Right hindlimb (tissue), 1 donor: ENCODE measurements at places on chromosomes 4 and X.

DNA sequence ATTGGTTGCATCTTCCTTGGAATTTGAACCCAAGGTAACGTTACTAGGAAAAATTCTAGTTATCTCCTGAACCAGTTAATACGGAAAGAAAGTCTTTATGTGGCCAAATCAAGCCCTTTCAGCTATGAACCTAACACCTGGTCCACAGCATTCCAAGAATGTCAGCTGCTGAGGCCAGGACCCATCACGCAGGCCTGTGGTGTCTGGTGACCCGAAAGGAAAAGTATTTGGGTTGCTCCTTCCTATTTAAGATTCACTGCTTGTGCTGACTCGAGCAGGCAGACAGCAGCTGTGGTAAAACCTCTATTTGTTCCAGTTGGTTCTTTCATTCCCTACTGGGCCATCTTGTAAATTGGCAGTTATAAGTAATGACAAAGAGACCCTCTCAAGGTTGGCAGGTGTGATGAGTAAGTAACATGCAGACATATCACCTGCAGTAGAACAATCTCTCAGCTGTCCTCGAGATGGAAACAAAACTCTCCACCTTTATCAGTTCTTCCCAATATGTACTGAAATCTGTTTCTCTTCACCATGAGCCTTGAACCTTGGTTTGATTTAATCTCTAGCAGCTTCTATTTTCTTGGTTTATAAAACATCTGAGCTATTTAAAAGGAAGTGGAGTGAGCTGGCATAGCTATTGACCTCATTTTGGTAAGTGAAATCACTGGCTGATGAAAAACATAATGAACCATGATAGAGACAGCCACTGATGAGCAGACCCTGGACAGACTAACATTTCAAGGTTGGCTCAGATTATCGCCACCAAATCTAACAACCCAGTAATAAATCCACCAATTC is 182.1 kb upstream of the SMIM31 start:
- no peak for DNase-seq

- no peak for DNase-seq
Measured at GRCh38 chrX:44568196-44568595, 25.5 kb upstream of the FUNDC1 start.

GRCh38 chr4:83723609-83724008 is 187.7 kb downstream of the GPAT3 start:
- DNase-seq: no peak

DNA sequence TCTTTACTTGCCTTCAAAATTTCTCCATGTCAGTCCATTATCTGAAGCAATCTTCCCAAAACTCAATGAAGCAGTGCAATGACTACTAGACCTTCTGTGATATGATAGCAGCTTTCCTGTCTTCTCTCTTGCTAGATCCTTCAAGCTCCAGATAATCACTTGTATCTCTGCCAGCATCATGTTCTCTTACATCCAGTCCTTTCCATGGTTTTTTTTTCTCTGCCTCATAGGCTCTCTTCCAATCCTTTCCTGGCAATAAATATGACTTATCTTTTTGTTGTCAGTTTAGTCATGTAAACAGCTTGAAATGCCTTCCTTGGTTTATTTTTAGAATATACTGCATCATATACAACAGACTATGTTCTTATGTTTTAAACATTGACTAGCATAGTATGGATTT is 193.5 kb downstream of the CFAP299 start:
- DNase-seq: no peak

DNA sequence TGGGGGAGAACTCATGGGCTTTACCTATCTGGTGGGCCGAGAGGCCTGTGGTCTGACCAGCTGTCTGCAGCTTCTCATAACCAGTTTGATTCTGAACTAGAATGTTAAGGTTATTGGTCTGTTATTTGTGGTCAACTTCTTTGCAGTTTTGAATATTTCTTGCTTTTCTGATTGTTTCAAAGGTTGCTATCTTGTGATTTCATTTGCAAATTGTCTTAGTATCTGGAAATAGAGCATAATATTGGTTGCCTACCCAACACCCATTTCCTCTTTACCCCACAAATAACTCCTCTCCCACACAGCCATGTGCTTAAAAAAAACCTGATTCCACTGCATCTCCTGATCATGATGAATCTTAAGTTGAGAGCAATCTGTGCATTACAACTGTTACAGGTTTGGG is 39.1 kb upstream of the BMP2K start:
- DNase-seq: no peak

GRCh38 chrX:27728291-27728690 is 79.5 kb upstream of the MAGEB10 start:
- DNase-seq: no peak

- DNase-seq: no peak
Measured at GRCh38 chr4:30821859-30822612, 101.9 kb downstream of the PCDH7 start.

DNA sequence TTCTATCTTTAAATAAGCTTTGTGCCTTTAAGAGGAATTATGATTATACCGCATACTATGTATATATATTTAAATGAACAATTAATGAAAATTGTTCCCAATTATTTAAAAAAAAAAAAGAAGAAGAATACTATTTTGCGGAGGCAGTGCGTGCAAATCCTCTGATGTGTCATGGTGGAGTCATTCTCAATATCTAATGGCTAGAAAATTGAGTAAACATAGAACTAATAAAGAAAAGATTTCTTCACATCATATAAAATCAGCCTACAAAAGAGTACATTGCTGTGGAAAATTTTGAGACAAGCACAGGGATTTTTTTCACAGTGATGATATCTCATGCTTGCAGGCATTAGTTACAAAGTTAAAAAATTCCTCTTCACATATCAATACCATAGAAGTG is 2.6 kb upstream of the EREG start:
- DNase-seq: no peak

DNA sequence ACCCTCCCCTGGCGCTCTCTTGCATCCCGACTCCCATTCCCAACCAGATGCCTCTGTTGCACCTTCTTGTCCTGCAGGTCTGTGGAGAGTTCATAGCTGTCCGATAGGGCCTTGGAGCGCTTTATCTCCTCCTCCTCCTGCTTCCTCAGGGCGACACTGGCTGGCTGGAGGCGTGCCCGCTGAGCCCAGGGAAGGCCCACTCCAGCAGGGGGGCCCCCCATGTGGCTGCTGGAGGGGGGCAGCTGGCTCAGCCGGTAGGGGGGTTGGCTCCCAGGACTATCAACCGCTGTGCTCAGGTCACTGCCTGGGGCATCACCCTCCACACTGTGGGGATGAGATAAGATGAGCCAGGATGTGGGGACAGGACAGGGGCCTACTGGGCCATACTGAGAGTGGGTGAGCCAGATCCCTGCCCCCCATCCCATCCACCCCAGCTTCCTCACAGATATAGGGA is 25.6 kb downstream of the IQSEC2 start:
- no peak for DNase-seq

DNA sequence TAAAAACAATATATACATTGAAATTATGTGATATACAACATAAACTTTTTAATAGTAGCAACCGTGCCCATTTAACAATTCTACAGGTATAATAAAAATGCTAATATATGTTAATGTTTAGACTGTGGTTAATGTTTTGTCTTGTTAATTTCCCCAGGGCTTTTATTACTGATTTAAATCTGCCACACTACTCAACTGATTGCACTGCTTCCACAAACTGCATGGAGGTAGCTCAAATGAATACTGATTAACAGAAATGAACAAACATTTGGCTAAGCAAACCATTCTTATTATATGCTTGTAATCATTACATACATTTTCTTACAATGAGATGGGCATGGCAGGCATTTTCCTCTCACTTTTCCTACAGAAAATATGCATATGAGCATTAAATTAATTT is 275.9 kb downstream of the GPC3 start:
- DNase-seq: no peak

DNA sequence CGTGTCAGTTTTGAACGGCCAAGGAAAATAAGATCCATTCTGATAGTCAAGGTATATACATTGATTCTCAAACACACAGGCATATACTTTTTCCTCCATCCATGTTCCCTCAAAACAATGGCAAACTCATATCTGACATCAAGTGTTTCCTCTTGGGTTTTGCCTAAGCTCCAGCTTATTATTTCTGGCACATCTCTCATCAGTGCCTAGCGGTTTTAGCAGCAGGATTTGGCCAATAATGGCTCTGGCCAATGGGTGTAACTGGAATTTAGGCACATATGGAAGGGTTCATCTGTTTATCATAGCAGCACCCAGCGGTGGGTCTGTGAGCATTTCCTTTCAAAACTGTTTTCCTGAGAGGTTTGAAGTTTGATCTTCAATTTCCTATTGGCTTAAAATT is 161.6 kb upstream of the TLL1 start:
- no peak for DNase-seq

DNA sequence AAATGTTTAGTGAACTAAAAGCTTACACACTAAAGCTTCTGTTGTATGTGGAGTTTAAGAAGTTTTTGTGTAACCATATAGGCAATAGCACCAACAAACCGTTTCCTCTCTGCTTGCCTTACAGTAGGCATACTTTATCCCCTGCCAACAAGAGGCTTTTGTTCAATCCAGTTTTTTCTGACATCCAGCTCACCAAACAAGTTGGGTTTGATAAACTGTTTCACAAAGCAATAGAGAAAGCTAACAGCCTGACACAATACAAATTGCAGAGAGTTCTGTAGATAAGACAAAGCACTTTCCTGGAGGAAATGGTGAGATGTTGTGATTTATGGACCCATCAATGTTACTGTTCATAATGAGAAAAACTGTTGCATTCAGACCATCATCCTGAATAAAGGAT is 53.8 kb downstream of the PACRGL start:
- no peak for DNase-seq

DNA sequence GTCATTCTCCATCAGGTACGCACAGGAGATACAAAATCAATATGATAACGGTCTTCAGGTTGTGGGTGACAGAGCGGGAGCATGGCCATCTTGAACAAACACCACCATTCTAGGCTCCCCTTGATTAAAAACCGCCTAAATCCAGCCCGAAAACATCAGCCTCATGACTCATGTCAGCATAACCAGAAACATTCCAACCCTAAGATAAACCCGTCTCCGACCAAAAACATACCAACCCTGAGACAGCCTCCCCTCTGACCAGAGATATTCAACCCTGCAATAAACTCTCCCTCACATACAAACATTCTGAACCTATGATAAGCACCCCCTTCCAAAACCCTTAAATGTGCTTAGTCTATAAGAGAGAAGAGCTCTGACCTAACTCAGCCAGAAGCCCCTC is 157.9 kb downstream of the DHRSX start:
- no peak for DNase-seq

- DNase-seq: no peak
Measured at GRCh38 chrX:85627363-85627762, 247.9 kb upstream of the POF1B start.

DNA sequence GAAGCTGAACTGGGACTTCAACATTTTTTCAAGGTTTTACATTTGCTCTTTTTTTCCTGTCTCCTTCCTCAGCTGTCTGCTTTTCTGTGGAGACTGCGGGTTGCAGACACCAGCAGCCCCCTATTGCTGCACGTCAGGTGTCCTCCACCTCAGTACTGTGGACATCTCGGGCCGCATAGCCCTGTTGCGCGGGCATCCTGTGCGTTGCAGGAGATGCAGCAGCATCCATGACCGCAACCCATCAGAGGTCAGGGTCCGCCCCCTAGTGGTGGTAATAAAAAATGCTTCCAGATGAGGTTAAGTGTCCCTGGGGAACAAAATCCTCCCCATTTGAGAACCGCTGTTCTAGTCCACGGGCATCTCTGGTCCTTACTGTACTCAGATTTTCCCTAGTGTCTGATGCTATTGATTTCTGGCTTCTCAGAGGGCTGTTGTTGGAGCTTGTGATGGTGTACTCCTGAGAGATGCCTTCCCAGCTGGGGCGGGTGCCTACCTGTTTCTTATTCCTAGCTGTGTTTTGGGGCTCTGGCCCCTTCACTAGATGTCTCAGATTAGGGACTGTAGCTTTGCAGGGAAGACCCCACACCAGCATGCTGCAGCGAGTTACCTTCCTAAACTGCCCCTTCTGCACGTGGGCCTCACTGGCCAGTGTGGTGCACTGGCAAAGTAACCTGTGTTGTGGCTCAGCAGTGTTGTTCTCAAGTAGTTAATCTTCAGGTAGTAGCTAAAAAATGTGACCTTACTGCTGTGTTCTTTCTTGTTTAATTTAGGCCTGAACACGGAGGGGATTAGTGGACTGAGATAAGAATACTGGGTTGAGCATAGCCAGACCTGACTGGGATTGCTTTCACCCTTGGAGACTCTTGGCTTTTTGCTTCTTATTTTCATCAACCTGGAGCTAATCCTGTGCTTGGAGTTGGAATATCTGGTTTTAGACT is 28.2 kb downstream of the NSD2 start:
- DNase-seq: peak; percentile 80

DNA sequence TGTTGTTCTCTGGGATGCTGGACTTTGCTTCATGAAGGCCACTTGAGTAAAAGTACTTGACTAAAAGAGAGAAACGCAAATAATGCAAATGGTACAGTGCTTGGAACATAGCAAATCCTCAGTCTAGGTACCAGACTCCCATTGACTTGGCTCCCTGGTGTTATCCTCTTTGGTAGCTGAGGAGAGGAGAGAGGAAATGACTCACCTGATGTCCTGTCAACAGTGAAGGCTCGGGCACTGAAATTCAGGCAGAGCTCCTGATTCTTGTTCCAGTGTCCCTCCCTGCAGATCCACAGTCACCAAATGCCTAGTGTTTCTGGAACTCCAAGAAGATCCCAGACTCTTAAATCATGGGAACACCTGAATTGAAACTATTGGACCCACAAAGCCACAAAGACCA is 22.5 kb upstream of the TCEAL4 start:
- DNase-seq: no peak

DNA sequence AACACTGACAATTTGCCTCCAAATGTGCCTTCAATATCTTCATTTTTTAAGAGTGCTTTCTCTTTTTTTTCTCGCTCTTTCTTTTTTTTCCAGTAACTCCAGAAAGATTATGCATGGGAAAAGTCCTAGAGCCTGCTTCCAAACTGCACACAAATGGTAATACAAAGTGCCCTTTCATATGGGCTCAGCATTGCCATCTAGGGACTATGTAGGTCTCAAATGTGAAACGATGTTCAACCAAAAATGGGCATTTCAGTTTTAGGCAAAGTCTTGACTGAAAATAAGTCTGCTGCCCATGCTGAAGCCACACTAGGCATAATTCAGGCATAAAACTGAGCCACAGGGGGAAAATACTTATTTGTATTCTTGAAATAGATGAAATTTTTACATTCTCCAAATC is 65.6 kb downstream of the SYNPO2 start:
- no peak for DNase-seq

DNA sequence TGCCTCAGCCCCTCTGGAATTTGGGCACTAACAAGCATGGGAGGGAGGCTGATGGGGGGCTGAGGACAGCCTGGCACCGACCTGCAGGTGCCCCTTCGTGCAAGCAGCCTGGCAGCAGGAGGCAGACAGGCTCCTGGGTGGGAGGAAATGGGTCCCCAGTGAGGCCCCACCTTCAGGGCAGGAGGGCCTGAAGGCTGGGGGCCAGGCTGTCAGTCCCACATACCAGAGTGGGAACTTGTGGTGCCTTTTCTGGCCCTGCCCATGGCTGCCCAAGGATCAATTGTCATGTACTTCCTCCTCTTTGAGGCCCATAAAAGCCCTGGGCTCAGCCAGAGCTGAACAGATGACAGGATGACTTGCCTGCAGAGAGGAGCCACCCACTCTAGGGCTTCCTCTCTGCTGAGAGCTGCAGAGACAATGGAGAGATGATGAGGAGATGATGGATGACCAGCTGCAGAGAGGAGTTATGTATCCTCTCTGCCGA is 141.0 kb downstream of the PDHA2 start:
- DNase-seq: no peak
